Breast epithelium (tissue), 4 donors: ENCODE measurements at places on chromosomes 5 and 9. TPM values are rescaled to one million over a fixed set of nuclear protein-coding genes. Genes with fewer than 3 reads are reported as not detected.

DNA sequence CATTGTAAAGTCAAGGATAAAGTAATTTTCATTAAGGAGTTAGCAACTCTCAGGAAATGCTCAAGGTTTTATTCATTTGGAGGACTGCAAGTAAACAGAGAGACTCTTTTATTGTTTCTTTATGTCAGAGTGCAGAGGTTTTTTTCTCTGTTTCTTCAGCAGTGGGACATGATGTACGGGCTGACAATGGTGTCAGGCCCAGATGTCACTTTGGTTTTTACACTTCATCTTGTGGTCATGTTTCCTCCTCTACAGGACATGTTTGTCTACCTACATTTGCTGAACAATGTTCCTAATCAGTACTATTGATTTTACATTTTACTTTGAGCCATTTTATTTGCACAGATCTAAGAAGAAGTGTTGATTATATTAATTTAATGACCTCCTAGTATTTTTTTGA, 72.8 kb upstream of the PARP8 start:
- H3K4me1 ChIP-seq: no peaks in the 10 kb centered on the region
- H3K27me3 ChIP-seq: no peaks in the 10 kb centered on the region
- no peak overlapping the region for H3K27ac ChIP-seq
- H3K4me3 ChIP-seq: no peak overlapping the region

DNA sequence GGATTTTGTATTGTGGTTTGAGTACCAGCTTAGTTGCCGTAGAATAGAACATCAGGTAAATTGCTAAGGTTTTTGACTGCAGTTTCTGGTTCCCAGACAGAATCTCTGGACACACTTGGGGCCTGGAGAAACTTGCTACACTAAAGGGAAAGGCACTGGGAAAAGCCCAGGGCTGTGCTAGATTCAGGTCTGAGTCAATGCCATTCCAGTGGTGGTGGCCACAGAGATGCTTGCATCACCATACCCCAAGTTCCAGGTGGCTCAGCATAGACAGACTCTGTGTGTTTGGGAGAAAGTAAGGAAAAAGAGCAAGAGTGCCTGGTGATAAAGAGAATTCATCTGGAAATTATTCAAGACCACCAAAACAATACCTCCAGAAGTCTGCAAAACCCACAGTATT, 120.6 kb downstream of the HMHB1 start:
- no peaks in the 10 kb centered on the region for H3K36me3 ChIP-seq
- H3K27me3 ChIP-seq: no peaks in the 10 kb centered on the region
- H3K4me3 ChIP-seq: no peak overlapping the region
- H3K4me1 ChIP-seq: no peaks in the 10 kb centered on the region
- DNase-seq: no peak

The LMNB1 gene
- 4.8 TPM for total RNA-seq

The CDKN2B-AS1 gene
- total RNA-seq: 1.3 TPM
